ENCODE measurements at places on chromosomes 3 and 15. TPM values are rescaled to one million over a fixed set of nuclear protein-coding genes. Genes with fewer than 3 reads are reported as not detected.
A peak's percentile ranks its signal among the peaks of the same experiment; 100 is the strongest.

- no peak for DNase-seq
These were observed 49.9 kb downstream of the PARP15 start for GRCh38 chr3:122627301-122627700.

GRCh38 chr3:115693868-115694267, 70.6 kb downstream of the GAP43 start:
- DNase-seq: no peak

GRCh38 chr3:167969548-167969947, 126.2 kb downstream of the GOLIM4 start:
- DNase-seq: no peak

DNA sequence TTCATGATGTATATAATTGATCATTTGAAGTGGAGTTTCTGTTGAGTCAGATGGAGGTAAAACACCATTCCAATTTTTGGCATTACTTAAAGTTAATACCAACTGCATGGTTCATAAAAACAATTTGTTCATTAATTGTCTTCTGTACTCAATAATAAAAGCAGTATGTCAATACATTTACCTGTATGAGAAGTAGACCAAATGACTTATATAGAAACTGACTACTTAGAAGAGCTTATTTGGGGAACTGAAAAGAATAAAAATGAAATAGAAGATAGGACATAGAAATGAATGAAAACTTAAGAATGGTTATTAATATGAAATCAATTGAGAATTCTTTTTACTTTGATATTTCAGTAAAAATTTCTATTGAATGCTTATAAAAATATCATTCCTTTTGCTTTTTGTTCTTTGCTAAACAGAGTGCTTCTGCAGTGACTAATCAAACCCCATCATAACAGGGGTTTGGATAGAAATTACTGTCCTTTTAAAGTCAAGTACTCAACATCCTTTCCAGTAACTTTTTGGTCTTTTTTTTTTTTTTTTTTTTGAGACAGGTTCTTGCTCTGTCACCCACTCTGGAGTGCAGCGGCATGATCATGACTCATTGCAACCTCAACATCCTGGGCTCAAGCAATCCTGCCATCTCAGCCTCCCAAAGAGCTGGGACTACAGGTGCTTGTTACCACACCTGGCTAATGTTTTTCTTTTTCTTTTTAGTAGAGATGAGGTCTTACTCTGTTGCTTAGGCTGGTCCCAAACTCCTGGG, 6.5 kb upstream of the CRYBG3 start:
- peak; percentile 85 for DNase-seq

- DNase-seq: no peak
These were observed 148.1 kb downstream of the ABHD5 start for GRCh38 chr3:43838877-43839276.

- peak; percentile 85 for DNase-seq
These were observed 10.9 kb downstream of the SMAD3 start for GRCh38 chr15:67076147-67076843.

The NR2E3 gene
- total RNA-seq: not detected

Data from HT1080 (cell line).